ENCODE measurements at places on chromosomes 11 and 22. TPM values are rescaled to one million over a fixed set of nuclear protein-coding genes. Genes with fewer than 3 reads are reported as not detected.
A peak's percentile ranks its signal among the peaks of the same experiment; 100 is the strongest.

DNA sequence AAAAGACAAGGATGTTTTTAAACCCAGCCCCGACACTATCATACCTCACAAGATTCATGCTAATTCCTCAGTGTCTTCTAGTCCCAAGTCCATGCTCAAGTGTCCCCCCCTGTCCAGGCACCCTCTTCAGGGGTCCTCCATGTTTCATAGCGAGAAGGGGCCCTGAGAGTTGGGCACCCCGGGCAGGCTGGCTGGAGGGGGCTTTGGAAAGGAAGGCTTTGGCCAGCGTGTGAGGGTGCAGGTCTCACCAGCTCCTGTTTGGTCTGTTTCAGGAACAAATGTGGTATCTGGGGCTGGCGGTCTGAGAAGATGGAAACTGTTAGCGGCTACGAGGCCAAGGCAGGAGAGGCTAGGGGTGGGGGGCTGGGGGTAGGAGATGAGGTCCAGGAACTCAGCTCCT lies 4.5 kb upstream of the SSH3 start:
- no peak for DNase-seq

DNA sequence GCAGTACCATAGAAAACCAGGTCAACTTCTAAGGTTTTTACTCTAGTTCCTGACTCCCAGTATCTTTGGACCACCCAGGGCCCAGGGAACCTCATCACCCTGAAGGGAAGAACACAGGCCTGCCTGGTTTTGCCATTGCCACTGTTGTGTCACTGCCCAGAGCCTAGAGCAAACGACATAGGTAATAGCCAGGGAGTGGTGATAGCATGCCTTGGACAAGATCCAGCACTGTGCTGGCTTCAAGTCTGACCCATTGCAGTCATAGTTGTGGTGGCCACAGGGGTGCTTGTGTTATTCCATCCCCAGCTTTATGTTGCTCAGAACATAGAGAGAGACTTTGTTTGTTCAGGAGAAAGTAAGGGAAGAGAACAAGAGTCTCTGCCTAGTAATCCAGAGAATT lies 2310.2 kb downstream of the LRRC4C start:
- no peak for DNase-seq

GRCh38 chr11:110376711-110377324 lies 52.9 kb upstream of the FDX1 start:
- DNase-seq, result peak; percentile 41

- DNase-seq, result peak; percentile 60
Observed at GRCh38 chr11:66720223-66720898, 8.7 kb downstream of the SPTBN2 start.

The LIF gene
- total RNA-seq, result 103 TPM

The GLYATL1B gene
- not detected for total RNA-seq

GRCh38 chr11:94315664-94316063 lies 11.3 kb downstream of the IZUMO1R start:
- no peak for DNase-seq

GRCh38 chr11:112368381-112368780 lies 107.7 kb upstream of the PLET1 start:
- no peak for DNase-seq

GRCh38 chr11:68878022-68878421 lies 25.6 kb downstream of the MRPL21 start:
- DNase-seq, result no peak

The GGT5 gene
- 0.35 TPM for total RNA-seq

The HOATZ gene
- not detected for total RNA-seq

The NXPE1 gene
- total RNA-seq, result not detected

DNA sequence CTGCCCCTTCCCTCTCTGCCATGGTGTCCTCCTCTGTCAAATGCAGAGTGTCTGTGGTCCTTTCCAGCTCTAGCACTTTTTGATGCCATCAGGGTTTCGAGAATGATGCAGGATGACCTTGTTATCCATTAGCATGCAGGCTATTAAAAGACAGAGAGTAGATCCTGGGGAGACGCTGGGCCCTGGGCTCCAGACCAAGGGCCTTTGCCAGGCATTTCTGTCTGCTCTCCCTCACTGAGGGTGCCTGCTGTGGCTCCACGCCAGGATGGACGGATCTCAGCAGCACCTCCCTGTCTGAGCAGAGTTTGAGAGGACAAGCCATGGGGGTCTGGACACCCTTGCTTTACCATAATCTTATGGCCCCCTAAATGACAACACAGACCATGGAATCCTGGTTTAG lies 110.8 kb upstream of the CD82 start:
- DNase-seq, result no peak

The TOMM22 gene
- 88.9 TPM for total RNA-seq

DNA sequence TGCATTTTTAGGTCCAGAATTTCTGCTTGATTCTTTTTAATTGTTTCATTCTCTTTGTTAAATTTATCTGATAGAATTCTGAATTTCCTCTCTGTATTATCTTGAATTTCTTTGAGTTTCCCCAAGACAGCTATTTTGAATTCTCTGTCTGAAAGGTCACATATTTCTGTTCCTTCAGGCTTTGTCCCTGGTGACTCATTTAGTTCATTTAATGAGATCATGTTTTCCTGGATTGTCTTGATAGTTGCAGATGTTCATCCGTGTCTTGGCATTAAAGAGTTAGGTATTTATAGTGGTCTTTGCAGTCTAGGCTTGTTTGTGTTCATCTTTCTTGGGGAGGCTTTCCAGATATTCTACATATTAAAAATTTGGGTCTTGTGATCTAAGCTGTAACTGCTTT lies 694.8 kb upstream of the CCDC179 start:
- DNase-seq, result no peak

- DNase-seq, result no peak
Observed at GRCh38 chr11:12449961-12450715, 72.8 kb downstream of the PARVA start.

- DNase-seq, result no peak
Observed at GRCh38 chr22:48982321-48982905, 845.3 kb downstream of the BRD1 start.

The EXPH5 gene
- 3.3 TPM for total RNA-seq

DNA sequence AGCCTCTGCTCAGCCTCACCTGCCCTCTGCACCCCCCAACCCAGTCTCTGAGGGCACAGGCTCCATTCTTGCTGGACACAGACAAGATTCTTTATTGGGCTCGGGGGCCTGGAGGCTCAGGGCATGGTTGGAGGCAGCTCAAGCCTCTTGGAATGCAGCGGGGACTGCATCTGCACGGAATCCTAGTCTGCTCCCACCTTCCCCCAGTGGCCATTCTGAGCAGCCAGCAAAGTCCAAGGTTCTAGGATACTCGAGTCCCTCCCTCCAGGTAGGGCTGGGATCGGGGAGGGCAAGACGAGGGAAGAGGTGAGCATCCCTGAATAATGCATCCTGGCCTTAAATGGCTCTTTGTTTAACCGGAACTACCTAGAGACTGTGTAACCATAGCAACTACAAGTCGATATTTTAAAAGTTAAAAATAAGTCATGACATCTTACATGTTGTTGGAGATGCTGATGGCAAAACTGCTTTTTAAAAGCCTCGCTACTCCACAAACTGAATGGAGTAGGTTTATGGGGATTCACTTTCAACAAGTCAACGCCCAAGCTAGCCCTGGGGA lies 10.7 kb upstream of the IGSF22 start:
- no peak for DNase-seq

- DNase-seq, result no peak
Observed at GRCh38 chr22:23236026-23236425, 55.7 kb downstream of the BCR start.

DNA sequence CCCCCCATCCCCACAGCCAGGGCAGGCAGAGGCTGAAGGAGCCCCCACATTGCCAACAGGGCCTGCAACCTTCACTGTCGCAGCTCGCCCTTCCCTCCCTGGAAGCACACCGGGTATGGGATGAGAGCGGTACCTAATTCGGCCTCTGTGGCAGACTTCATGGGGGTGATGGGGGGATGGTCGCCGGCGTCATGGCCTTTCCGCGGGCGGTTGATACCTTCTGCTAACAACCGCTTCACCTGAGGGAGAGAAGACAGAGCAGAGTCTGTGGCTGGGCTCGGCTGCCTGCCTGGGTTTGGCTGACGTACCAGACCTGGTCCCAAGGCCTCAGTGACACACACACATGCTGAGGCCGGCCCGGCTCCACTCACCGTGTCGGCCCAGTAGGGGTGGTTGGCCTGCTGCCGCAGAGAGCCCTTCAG lies 11.2 kb upstream of the PPM1F start:
- no peak for DNase-seq

DNA sequence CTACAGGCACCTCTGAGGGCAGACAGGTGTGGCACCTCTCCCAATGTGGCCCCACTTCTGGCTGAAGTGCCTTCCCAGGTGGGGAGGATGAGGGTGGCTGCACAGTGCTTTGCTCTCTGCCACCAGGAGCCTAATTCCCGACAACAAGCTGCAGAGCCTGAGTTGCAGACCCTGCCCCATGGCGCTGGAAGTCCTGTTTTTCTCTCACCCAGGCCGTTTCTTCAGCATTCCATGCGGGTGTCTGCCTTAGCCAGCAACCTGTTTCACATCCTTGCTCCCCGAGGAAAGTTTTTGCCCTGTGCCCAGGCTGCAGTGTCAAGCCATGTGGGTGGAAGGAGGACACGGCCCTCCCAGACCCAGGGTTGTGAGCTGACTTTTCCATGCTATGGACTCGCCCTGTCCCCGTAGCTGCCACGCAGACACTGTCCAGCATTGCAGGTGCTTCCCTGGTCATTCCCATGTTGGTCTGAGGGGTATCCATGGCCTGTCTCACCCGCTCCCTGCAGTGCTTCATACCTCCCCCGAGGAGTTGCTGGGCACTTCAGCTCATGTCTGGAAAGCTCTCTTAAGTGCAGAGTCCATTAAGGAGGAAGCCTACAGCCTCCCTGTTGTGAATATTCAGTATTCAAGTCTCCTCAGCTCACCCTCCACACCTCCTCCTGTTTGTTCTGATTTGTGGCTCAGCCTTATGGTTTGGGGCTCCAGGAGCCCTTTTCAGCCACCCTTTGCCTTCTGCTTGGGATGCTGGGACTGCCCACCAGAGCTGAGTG lies 2.9 kb downstream of the DAGLA start:
- DNase-seq, result no peak

The PLEKHB1 gene
- total RNA-seq, result 12.6 TPM

DNA sequence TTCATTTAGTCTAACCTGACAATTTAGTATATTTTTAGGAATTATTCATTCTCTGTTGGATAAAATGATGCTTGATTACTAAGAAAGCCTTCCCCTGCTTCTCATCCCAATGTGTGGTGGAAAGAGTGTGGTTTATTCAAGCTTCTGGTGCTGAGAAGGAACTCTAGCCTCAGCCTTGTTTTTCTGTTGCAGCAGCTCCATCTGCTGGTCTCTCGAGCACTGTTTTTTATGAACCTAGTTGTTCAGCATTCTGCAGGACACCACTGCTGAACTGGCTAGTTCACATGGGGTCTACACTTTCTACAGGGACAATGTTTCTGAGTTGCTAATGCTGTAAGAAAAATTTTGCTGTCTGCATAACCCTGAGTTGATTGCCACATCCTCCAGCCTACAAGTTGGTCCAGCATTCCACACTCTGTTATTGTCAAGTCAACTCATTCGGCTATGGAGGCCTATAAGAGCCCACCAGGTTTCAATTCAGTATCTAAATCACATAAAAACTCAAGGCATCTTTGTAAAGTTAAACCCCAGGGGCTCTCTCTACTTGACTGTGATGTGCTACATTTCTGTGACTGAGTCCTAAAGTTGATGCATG lies 14.3 kb downstream of the OR2AG2 start:
- DNase-seq, result peak; percentile 71

DNA sequence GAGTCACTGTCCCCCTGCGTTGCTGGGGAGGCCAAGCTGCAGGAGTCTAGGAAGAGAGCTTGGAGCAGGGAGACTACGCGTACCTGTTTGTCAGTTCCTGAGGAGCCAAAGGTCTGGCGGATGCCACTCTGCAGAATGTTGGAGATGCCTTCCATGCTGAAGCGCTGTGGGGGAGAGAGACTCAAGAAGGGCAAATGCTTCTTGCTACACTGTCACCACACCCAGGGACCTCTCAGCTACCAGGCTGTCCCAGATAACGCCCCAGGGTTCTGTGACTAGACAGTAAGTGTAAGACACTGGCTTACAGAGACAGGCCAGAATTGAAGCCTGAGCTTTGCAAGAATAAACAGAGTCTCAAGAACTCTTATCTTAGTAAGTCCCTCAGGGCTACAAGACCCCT lies 42.0 kb downstream of the FEZ1 start:
- no peak for DNase-seq

The DGAT2 gene
- 0.99 TPM for total RNA-seq

- DNase-seq, result no peak
Observed at GRCh38 chr11:69137151-69137844, 18.4 kb upstream of the SMIM38 start.

- DNase-seq, result no peak
Observed at GRCh38 chr11:46060013-46060412, 61.2 kb downstream of the PHF21A start.

GRCh38 chr11:95586155-95586554 lies 203.4 kb downstream of the FAM76B start:
- no peak for DNase-seq

DNA sequence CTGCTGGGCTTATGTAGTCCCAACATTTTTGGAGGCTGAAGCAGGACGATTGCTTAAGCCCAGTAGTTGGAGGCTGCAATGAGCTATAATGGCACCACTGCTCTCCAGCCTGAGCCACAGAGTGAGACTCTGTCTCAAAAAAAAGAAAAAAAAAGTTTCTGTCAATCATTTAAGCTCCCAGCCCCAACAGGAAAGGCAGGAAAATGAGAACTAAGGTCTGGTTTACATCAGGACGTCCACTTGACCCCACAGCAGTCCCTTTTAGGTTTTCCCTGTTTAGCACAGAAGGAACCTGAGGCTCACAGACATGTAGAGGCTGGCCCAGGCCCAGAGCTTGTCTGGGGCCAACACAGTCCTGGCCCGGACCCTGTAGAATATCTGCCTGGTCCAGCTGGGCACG lies 9.2 kb upstream of the TTLL1 start:
- no peak for DNase-seq

The KRTAP5-9 gene
- total RNA-seq, result 0.19 TPM

GRCh38 chr11:40425168-40425567 lies 1034.3 kb downstream of the LRRC4C start:
- no peak for DNase-seq

DNA sequence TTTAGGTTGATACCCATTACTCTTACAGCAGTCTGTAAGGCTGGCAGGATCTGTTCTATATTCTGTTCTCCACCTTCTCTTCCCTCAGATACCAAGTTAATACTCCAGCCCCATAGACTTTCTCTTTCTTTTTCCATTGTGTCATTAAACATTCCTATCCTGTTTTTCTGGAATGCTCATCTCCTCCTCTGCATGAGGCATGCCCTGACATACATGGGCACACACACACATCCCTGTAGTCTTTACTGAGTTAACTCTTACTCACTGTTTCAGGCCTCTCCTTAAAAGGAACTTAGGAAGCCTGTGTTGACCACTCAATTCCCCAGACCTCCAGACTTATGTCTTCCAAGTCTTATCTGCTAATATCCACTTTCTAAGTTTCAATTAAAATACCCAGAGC lies 476.8 kb downstream of the METTL15 start:
- no peak for DNase-seq

GRCh38 chr11:108160970-108161566 lies 39.7 kb downstream of the ACAT1 start:
- no peak for DNase-seq

DNA sequence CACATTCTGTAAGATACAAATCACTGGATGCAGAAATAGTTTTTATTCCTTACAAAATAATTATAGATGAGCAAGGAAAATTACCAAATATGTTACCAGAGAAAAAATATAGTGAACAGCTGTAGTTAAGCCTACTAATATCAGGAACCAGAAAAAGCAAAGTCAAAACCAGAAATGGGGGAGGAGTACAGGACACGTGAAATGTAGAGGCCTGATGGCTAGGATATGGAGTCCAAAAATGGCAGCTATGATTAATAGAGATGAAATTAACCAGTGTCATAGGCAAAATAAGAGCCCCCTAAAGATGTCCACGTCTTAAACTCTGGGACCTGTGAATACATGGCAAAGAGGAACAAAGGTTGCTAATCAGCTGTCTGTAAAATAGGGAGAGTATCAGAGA lies 34.1 kb downstream of the MRE11 start:
- DNase-seq, result no peak
